ENCODE measurements at places on chromosomes 5 and 9.

DNA sequence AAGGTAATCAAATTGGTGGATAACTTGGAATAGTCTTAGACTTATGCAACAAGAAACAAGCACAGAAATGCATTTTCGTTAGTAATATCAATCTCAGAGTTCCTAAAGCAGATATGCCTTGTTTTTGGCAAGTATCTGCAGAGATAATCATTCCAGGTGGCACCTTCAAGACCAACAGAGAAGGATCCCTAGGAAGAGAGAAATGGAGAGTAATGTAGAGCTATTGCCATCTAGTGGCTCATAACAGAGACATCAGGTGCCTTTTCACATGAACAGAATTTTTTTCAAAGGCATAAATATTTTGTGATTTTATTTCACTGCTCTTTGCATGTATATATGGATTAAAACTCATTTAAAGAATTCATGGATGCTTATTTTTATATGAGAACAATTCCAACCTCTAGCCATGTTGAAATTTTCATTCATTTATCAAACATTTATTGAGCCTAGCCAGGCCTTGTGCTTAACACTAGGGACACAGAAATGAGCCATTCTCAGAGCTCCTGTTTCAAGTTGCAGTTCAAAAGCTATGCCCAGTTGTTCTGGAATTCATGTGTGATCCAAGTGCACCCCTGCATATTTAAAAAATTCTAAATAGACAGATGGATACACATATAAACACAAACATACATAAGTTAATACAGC lies 117.5 kb upstream of the OR13F1 start:
- peak; percentile 75 for DNase-seq

- DNase-seq: peak; percentile 42
These were observed 290.6 kb downstream of the FER start for GRCh38 chr5:109038209-109038840.

GRCh38 chr9:3846573-3846972 lies 320.8 kb upstream of the RFX3 start:
- no peak for DNase-seq

DNA sequence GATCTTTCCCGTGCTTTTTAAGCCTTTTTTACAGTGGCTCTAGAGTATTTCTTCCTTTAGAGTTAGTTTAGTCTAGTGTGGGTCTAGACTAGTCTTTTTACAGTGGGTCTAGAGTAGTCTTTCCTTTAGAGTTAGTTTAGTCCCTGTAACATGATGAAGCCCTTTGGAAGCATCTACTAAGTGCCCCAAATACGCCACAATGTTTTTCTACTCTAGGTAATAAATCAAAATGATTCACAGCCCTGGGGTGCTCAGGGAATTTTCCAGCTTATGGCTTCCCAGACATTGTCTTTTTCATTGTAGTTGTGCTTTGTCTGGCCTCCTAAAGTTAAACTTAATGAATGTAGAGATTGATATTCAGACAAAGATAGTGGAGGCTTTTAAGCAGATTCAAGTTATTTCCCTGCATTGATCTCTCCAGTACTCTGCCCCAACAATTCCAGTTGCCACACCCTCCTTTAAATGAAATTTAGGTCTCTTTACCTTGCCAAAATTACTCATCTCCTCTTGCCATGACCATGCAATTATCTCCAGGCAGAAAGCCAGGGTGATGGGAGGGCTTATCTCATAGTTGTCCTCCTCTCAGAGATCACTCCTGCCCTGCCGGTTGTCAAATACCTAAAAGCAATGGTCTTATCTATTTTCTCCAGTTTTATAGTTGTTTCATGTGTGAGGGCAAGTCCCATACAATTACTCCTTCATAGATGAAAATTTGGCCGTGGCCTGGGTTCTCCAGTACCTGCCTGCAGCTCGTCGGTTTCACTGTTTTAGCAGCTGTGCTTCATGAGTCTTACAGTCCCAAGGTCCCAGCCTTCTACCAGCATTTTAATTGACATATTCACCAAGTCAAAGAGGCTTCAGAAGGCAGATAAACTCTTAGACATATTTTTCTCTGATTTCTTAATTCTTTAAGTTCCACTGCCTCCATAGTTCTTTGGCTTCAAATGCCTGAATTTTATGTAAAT lies 794.0 kb upstream of the COX7C start:
- no peak for DNase-seq

- DNase-seq: no peak
These were observed 117.9 kb upstream of the MAN2A1 start for GRCh38 chr5:109571785-109572184.

All from adipocyte (in vitro differentiated cells).